ENCODE measurements at places on chromosomes 5 and 9. TPM values are rescaled to one million over a fixed set of nuclear protein-coding genes. Genes with fewer than 3 reads are reported as not detected.

LRRC14B gene
- not detected for total RNA-seq

FSTL4 gene
- 1.5 TPM for total RNA-seq

GFI1B gene
- total RNA-seq, result 0.39 TPM

HTR4 gene
- not detected for total RNA-seq

STKLD1 gene
- 1.3 TPM for total RNA-seq

DNA sequence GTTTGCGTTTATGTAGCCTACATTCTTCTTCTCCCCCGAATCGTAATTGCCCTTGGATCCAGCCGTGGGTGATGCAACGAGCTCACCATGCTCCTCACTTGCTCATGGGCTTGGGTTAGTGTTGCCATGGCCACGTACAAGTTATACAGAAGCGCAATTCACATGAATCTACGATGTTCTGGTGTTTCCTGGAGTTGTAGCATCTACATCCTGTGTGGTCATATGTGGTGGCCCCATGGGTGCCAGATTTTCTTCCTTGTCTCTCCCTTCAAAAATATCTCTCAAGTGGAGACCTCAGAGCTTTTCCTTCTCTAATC lies 115.3 kb downstream of the TLE4 start:
- no peaks in the 10 kb centered on the region for H3K27me3 ChIP-seq
- peak; percentile 60 for DNase-seq
- no peak overlapping the region for H3K27ac ChIP-seq
- H3K4me3 ChIP-seq, result peak overlapping the region; percentile 56

- no peak for DNase-seq
- H3K36me3 ChIP-seq, result no peaks in the 10 kb centered on the region
- no peak overlapping the region for H3K4me3 ChIP-seq
- H3K27ac ChIP-seq, result no peak overlapping the region
These were observed 20.9 kb upstream of the NSD1 start for GRCh38 chr5:177112589-177113220.

- H3K4me1 ChIP-seq, result no peaks in the 10 kb centered on the region
- no peak overlapping the region for H3K27ac ChIP-seq
- DNase-seq, result no peak
- H3K27me3 ChIP-seq, result no peaks in the 10 kb centered on the region
These were observed 204.8 kb downstream of the TMEM161B start for GRCh38 chr5:88063813-88064212.

DNA sequence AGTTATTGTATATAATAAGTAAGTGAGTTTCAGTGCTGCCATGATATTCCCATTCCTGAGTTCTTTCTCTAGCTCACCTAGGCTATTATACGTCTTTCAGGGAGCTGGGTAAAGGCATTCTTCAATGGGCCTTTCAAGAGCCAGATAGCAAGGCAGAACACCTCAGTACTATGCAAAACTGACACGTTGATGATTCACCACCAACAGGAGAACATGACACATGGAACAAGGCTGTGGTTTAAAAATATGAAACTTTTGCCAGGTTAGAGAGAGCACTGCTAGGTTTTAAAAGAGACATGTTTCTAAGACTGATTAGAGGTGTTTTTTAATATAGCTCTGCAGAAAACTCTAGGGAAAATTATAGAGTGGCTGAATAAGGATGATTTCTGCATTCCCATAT lies 95.9 kb downstream of the UGCG start:
- H3K4me3 ChIP-seq, result no peak overlapping the region
- no peak for DNase-seq
- no peaks in the 10 kb centered on the region for H3K27me3 ChIP-seq
- no peaks in the 10 kb centered on the region for H3K36me3 ChIP-seq
- H3K27ac ChIP-seq, result no peak overlapping the region

DNA sequence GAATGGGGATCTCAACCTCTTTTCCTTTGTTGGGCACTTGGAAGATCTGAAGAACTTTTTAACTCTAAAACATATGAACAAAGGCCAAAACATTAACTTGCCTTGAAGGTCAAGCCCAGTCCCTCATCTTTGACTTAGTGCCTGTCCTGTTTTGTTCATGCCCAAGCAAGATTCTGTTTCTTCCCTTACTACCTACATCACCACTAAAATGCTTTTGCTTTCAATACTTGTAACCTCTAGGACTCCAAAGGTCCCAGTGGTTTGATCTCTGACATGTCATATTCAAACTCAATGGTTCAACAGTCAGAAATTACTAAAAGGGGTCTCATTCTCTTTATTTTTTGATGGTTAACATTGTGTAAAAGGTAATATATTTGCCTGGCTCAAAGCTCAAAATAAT lies 24.0 kb downstream of the GLRX start:
- H3K27me3 ChIP-seq, result no peaks in the 10 kb centered on the region
- DNase-seq, result no peak
- H3K4me3 ChIP-seq, result no peak overlapping the region
- no peaks in the 10 kb centered on the region for H3K4me1 ChIP-seq

- no peaks in the 10 kb centered on the region for H3K4me1 ChIP-seq
- no peak for DNase-seq
- no peaks in the 10 kb centered on the region for H3K27me3 ChIP-seq
- no peaks in the 10 kb centered on the region for H3K36me3 ChIP-seq
- no peak overlapping the region for H3K4me3 ChIP-seq
These were observed 144.8 kb upstream of the PIK3R1 start for GRCh38 chr5:68070591-68071281.

DNA sequence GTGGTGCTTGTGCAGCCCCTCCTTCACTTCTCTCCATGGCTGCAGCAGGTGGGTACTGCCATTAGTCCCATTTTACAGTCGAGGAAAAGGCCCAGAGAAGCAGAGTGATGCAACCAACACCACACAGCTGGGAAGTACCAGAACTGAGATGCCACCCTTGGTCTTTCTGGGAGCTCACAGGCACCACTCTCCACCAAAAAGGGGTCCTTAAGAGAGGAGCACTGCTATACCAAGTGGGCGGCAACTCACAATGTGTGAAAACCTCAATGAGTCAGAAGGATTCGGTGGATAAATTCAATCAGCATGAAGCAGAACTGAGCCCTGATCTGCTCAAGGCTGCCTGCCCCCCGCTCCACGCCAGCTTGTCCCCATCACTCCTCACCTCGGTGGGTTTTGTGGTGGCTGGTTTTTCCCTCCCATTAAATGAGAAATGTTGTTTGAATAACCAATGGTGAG lies 213.7 kb downstream of the FSTL4 start:
- no peak for DNase-seq
- no peak overlapping the region for H3K4me3 ChIP-seq
- peaks cover 4% of the 10 kb centered on the region for H3K27me3 ChIP-seq
- no peaks in the 10 kb centered on the region for H3K36me3 ChIP-seq
- no peak overlapping the region for H3K27ac ChIP-seq
- H3K4me1 ChIP-seq, result peaks cover 35% of the 10 kb centered on the region

DNA sequence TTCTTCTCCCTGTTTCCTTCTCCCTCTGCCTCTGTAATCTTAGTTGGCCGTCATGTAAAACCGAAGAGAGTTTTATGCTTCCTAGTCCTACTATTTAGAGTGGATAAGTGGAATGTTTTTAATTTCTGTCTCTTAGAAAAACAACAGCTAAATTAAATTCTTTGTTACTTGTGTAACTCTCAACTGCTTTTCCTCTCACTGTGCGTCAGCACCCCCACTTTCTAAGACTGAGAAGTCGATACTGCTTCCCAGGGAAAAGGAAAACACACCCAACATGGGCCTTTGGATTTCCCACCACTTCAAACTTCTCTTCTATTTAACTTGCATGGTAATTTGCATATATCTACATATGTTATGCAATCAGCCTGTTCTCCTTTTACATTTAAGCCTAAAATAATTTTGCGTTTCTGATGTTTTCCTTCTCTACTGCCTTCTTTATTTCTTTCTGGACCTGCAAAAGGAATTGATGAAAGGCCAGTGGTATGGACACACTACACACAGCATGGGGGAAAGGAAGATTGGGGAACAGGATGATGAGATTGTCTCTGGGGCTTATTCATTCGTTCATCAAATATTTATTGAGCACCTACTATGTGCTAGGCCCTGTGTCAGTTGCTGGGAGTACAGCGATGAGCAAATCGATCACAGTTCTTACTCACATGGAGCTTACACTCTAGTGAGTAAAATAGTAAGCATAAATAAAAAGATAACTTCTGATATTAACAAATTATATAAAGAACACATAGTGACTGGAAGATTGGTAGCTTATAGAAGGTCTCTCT lies 52.5 kb upstream of the CTNNA1 start:
- no peak overlapping the region for H3K4me3 ChIP-seq
- no peaks in the 10 kb centered on the region for H3K36me3 ChIP-seq
- no peak overlapping the region for H3K27ac ChIP-seq
- no peaks in the 10 kb centered on the region for H3K4me1 ChIP-seq
- DNase-seq, result no peak
- peaks cover 31% of the 10 kb centered on the region for H3K27me3 ChIP-seq

DNA sequence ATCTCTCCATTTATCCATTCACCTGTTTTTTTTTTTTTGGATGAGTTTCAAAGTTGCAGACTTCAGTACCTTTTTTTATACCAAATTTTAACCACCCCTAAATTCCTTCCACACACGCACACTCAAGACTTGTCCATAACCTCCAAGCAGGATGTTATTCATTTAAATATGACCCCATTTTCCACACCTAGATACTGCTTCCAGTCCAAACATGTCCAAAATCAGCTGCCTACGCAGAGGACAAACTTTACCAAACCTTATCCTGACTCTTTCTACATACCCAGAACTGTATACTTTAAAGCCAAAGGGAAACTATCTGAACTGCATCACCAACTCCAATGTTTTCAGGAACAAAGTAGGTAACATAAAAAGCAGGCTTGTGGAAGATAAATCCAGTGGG lies 36.0 kb upstream of the FYB1 start:
- no peak overlapping the region for H3K4me3 ChIP-seq
- no peak for DNase-seq
- peaks cover 6% of the 10 kb centered on the region for H3K4me1 ChIP-seq
- H3K36me3 ChIP-seq, result no peaks in the 10 kb centered on the region
- H3K27me3 ChIP-seq, result no peaks in the 10 kb centered on the region

DNA sequence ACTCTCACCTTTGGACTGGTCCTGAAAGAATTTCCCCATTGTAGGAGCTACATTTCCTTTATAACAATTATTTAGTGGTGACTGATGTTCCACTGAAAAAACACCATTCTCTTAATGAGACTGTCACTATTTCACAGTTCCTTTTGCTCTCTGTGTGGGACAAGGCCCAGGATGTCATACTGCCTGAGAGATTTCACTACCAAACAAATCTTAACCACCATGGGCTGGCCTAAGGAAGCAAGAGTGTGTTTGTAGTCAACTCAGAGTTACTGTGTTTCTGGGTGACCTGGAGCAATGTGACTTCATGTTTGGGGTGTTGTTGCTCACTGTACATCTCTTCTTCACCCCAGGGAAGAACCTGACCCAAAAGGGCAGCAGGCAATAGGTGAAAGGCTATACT lies 50.1 kb upstream of the ZNF608 start:
- H3K4me3 ChIP-seq, result no peak overlapping the region
- no peaks in the 10 kb centered on the region for H3K27me3 ChIP-seq
- H3K27ac ChIP-seq, result no peak overlapping the region
- no peak for DNase-seq
- no peaks in the 10 kb centered on the region for H3K4me1 ChIP-seq

- no peaks in the 10 kb centered on the region for H3K4me1 ChIP-seq
- no peaks in the 10 kb centered on the region for H3K36me3 ChIP-seq
- DNase-seq, result no peak
- no peaks in the 10 kb centered on the region for H3K27me3 ChIP-seq
- H3K27ac ChIP-seq, result no peak overlapping the region
These were observed 475.5 kb downstream of the SPATA31A7 start for GRCh38 chr9:61665330-61665751.

DNA sequence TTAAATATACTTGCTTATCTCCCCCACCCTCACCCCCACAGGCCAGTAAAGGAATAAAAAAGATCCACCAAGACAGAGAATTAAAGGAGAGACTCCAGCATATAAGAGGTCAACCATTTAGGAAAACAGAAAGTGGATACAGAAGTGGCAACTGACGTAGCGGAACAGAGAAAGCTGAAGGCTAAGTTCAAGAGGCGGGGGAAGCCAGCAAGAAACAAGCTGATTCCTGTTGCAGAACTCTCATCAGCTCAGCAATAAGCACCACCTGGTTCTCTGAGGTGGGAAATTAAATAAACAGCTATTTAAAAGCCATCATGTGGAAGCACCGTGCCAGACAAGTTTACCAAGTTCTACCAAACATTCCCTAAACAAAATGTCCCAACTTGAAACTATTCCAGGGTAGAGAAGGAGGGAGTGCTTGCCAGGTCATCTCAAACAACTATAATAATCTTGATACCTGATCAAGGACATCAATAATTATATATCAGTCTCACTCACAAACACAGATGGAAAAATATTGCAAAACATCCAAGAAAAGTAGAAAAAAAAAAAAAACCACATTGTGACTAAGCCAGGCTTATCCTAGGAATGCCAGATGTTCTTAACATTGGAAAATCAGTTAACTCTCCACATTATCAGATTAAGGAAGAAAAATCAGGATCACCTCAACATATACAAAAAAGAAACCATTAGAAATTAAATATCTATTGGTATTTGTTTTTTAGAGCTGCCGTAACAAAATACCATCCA lies 7.3 kb upstream of the ARL15 start:
- peaks cover 42% of the 10 kb centered on the region for H3K27me3 ChIP-seq
- no peaks in the 10 kb centered on the region for H3K4me1 ChIP-seq
- no peak for DNase-seq
- H3K4me3 ChIP-seq, result no peak overlapping the region
- H3K36me3 ChIP-seq, result no peaks in the 10 kb centered on the region

- peaks cover 12% of the 10 kb centered on the region for H3K4me1 ChIP-seq
- H3K4me3 ChIP-seq, result no peak overlapping the region
- peak; percentile 41 for DNase-seq
- no peak overlapping the region for H3K27ac ChIP-seq
- no peaks in the 10 kb centered on the region for H3K27me3 ChIP-seq
- H3K36me3 ChIP-seq, result no peaks in the 10 kb centered on the region
These were observed 54.9 kb downstream of the COL15A1 start for GRCh38 chr9:98998441-98999151.

- H3K27me3 ChIP-seq, result no peaks in the 10 kb centered on the region
- peaks cover 2% of the 10 kb centered on the region for H3K4me1 ChIP-seq
- DNase-seq, result no peak
These were observed 150.5 kb downstream of the ARL15 start for GRCh38 chr5:54159893-54160195.

DNA sequence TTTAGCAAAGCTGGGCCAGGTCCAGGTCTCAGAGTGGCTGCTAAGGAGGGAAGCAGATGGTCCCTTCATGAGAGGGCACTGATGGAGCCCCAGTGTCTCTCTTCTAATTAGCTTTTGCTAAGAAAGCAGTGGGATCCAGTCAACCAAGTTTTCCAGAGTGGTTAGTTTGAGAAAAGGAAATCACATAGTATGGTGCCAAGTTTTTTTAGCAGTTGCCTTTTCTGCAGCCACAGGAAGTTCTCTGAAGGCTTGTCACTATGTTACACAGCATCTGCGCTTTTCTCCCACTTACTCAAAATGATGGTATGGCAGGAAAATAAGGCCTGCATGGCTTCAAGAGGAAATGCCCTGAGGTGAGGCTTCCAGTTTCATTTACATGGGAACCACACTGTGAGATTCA lies 331.5 kb upstream of the ZNF462 start:
- H3K4me1 ChIP-seq, result no peaks in the 10 kb centered on the region
- no peaks in the 10 kb centered on the region for H3K27me3 ChIP-seq
- H3K4me3 ChIP-seq, result no peak overlapping the region
- no peak overlapping the region for H3K27ac ChIP-seq

GRCh38 chr5:1850324-1851154 lies 32.2 kb downstream of the IRX4 start:
- no peak overlapping the region for H3K4me3 ChIP-seq
- no peaks in the 10 kb centered on the region for H3K36me3 ChIP-seq
- H3K27me3 ChIP-seq, result peaks cover 20% of the 10 kb centered on the region

Measured in naive thymus-derived CD8-positive, alpha-beta T cell (primary cell).